ENCODE measurements at places on chromosomes 2 and 18. TPM values are rescaled to one million over a fixed set of nuclear protein-coding genes. Genes with fewer than 3 reads are reported as not detected.

The CD8A gene
- not detected for total RNA-seq

The PLGLB2 gene
- not detected for total RNA-seq

The MYO3B gene
- 0.17 TPM for total RNA-seq

The PLB1 gene
- total RNA-seq, result 2.0 TPM

The ASPRV1 gene
- 0.33 TPM for total RNA-seq

The NAPG gene
- 44.9 TPM for total RNA-seq

The DNAJC5G gene
- not detected for total RNA-seq

The KLHL30 gene
- 0.66 TPM for total RNA-seq

The PTRHD1 gene
- 18.5 TPM for total RNA-seq

The POTEF gene
- total RNA-seq, result not detected

The ZNF2 gene
- total RNA-seq, result 13.1 TPM

The CABYR gene
- total RNA-seq, result 7.7 TPM

The CFAP65 gene
- total RNA-seq, result not detected

The SKA1 gene
- total RNA-seq, result 1.5 TPM

The KATNAL2 gene
- total RNA-seq, result 9.6 TPM

The PCARE gene
- total RNA-seq, result not detected

The IL18RAP gene
- not detected for total RNA-seq

The PRSS56 gene
- total RNA-seq, result not detected

The ALPP gene
- under 0.01 TPM for total RNA-seq

The LYG1 gene
- total RNA-seq, result 0.73 TPM

The MGAT4A gene
- 0.83 TPM for total RNA-seq

The CRYBA2 gene
- not detected for total RNA-seq

The PSMA8 gene
- not detected for total RNA-seq

The MYOM1 gene
- 0.15 TPM for total RNA-seq

The AMER3 gene
- total RNA-seq, result not detected

The RAB10 gene
- total RNA-seq, result 164 TPM

The EMILIN1 gene
- 366 TPM for total RNA-seq

The MEP1B gene
- total RNA-seq, result 0.17 TPM

The FAM161A gene
- total RNA-seq, result 1.3 TPM

The ADCYAP1 gene
- not detected for total RNA-seq

The DAW1 gene
- total RNA-seq, result 0.17 TPM

The CPLX4 gene
- total RNA-seq, result not detected

The RAD51AP2 gene
- total RNA-seq, result not detected

The CDH2 gene
- total RNA-seq, result 6.3 TPM

The STAT4 gene
- 1.2 TPM for total RNA-seq

The SPP2 gene
- total RNA-seq, result not detected

The APLF gene
- total RNA-seq, result 5.8 TPM

The CNGA3 gene
- total RNA-seq, result 0.17 TPM

The SERPINB10 gene
- total RNA-seq, result not detected

The ASB18 gene
- not detected for total RNA-seq

The MAL gene
- 0.17 TPM for total RNA-seq
